A549 treated with dexamethasone at 1 μM for 4 hours (cell line): ENCODE measurements at places on chromosomes 16 and 17. TPM values are rescaled to one million over a fixed set of nuclear protein-coding genes. Genes with fewer than 3 reads are reported as not detected.

The ZFPM1 gene
- 3.1 to 7.1 TPM (median 6.5 TPM) in 5 replicates for total RNA-seq

The KRTAP1-5 gene
- not detected in 5 replicates for total RNA-seq

The SLC2A4 gene
- total RNA-seq: 0.30 to 0.69 TPM (median 0.60 TPM) in 5 replicates

The SMG1 gene
- 12.5 to 26.4 TPM (median 21.2 TPM) in 5 replicates for total RNA-seq

The TPSD1 gene
- not detected in 5 replicates for total RNA-seq

The GLP2R gene
- total RNA-seq: 8.0 to 14.4 TPM (median 9.5 TPM) in 5 replicates

The KRTAP3-2 gene
- 0.16 to 0.41 TPM (median 0.28 TPM) in 4 of 5 replicates, not detected in the other for total RNA-seq

The SPG7 gene
- total RNA-seq: 82.1 to 121 TPM (median 111 TPM) in 5 replicates

The CDH8 gene
- 0.24 to 0.74 TPM (median 0.40 TPM) in 5 replicates for total RNA-seq

The RABEP1 gene
- total RNA-seq: 36.8 to 44.3 TPM (median 41.1 TPM) in 5 replicates

The APOBR gene
- 0.06 to 0.08 TPM (median 0.06 TPM) in 4 of 5 replicates, not detected in the other for total RNA-seq

The CD300A gene
- 0.05 TPM in 1 of 5 replicates, not detected in the others for total RNA-seq

The ORMDL3 gene
- total RNA-seq: 33.0 to 41.3 TPM (median 37.4 TPM) in 5 replicates

The GUCY2D gene
- 0.18 to 0.78 TPM (median 0.33 TPM) in 5 replicates for total RNA-seq

The MGAT5B gene
- 13.7 to 21.3 TPM (median 20.9 TPM) in 5 replicates for total RNA-seq

The BCL6B gene
- total RNA-seq: not detected in 5 replicates

The GPR139 gene
- not detected in 5 replicates for total RNA-seq

The KIF2B gene
- total RNA-seq: not detected in 5 replicates

The CDIPT gene
- total RNA-seq: 59.0 to 84.9 TPM (median 82.5 TPM) in 5 replicates
